ENCODE measurements at places on chromosomes 11 and 22.

DNA sequence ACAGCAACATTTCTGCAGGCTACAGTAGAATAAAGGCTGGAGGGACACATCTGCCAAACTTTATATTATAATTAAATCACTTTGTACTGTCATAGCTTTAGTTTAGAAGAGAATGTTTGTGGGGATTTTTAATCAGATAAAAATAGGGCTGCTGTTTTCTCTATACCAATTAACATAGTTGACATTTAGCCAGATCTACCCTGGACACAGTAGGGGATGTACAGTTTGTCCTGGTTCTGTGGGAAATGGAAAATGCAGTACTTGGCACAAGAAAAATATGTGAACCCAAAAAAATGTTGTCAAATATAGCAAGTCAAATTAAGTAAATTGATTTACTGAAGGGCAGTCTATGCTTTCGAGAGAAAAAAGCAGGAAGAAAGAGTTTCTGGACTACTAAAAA is 20.8 kb upstream of the PICALM start:
- no peak for DNase-seq

- DNase-seq: no peak
These were observed 6.3 kb upstream of the IZUMO1R start for GRCh38 chr11:94297985-94298576.

DNA sequence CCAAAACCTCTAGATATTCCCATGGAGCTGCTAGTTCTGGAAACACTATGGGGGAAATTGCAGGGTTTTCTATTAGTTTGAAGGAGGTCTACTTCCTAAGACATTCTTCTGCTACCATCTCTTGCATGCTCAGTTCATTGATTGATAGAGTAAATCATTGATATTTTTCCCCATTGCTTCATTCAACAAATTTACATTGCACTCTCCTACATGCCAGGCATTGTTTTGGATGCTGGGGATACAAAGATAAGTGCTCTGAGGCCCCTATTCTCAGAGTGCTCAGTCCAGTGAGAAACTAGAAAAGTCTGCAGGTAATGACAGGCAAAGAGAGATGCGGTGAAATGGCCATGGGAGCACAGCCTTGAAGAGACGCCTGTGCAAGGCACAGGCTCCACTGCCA is 313.1 kb downstream of the KIRREL3 start:
- DNase-seq: no peak

GRCh38 chr11:69657911-69658625 is 17.1 kb downstream of the LTO1 start:
- DNase-seq: no peak

GRCh38 chr11:120079750-120080610 is 57.9 kb downstream of the TRIM29 start:
- no peak for DNase-seq

- DNase-seq: no peak
These were observed 729 bp upstream of the ALX4 start for GRCh38 chr11:44310463-44311272.

DNA sequence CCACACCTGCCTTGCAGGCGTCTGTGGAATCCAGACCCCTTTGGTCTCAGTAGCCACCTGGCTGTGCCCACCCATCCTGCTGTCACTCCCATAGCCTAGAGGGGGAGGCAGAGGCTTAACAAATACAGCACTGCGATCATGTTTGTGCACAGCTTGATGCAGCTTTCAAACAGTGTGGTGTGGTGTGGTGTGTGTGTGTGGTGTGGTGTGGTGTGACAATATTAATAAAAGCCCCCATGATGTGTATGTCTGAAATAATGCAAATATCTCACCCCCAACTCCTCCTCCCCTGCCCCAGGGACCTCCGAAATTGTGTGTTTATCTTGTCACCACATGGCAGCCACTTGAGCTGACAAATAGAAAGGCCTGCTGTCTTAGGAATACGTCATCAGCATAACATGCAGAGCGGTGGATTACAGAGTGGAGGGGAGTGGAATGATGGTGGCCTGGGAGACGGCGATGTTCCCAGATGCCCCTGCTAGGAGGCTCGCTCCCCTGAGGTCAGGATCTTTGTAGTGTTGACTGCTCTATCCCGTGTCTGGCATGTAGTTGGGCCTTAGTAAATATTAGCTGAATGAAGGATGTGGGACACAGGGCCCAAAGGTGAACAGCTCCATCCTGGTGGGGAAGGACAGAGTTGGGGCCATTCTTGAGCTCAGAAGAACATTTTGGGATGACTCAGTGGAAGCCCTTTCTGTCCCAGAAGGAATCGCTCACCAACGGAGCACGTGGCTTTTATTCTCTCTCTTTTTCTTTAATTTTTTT is 2.8 kb downstream of the PDXP start:
- no peak for DNase-seq

DNA sequence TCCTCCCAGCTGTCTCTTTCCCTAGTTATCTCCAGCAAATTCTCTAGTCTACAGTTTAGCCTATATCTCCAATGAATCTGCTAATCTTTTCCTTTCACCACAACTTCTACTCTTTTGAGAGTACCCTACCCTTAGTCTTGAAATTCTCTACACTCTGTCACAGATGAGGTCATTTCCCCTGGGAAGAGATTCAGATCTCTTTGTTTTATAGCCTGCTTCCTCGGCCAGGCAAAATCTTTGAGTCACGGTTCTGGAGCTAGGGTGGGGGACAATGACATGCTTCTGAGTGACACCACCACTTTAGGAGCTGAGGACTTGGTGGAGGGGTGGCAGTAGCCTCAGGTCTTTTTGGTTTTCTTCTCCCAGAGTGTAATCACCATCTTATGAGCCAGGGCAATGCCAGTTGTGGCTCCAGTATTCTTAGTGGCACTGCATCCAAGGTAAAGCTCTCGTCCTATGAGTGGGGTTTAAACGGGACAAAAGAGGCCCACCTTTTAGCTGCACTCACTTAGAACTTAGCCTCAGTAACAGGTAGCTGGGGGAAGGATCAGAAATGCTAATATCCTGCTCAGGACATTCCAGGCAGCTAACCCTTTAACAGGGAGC is 98.5 kb upstream of the RRM1 start:
- no peak for DNase-seq

- no peak for DNase-seq
These were observed 282.6 kb downstream of the CADM1 start for GRCh38 chr11:115221461-115222069.

DNA sequence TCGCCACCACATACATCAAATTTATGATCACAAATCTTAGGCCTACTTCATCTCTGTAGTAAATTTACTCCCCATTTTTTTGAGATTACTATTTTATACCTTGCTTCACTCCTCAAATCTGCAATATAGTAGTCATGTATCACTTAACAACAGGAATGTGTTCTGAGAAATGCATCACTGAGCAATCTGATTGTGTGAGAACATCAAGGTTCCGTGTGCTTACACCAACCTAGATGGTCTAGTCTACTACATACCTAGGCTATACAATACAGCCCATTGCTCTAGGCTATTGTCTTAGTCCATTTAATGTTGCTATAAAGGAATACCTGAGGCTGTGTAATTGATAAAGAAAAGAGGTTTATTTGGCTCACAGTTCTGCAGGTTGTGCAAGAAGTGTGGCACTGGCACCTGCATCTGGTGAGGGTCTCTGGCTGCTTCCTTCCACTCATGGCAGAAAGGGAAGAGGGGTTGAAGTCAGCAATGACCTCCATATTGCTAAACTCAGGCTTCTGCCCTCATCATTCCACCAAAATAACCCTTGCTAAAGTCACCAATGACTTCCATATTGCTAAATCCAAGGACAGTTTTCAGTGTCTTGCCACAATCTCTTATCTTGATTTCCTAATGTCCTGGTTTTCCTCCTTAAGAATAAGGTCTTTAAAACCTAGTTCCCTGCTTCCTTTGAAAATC is 140.3 kb downstream of the RBFOX2 start:
- no peak for DNase-seq

- DNase-seq: no peak
These were observed 6.2 kb downstream of the KCNQ1OT1 start for GRCh38 chr11:2693271-2694261.

DNA sequence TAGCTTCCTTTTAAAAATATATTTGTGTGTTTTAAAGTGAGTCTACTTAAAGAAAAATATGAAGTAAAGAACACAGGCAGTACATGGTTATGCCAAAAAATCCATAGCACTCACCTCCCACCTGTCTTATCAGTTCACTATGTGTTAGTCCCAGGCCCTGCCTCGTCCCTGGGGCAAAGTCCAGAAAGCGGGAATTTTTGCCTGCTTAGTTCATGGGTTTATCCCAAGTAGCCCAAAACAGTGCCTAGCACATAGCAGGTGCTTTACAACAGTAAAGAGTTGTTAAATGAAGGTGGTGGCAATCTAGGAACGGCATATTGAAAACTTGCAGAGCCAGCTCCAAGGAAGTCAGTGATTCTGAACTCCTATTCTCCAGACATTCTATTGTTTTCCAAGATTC is 154.0 kb downstream of the MN1 start:
- DNase-seq: no peak

DNA sequence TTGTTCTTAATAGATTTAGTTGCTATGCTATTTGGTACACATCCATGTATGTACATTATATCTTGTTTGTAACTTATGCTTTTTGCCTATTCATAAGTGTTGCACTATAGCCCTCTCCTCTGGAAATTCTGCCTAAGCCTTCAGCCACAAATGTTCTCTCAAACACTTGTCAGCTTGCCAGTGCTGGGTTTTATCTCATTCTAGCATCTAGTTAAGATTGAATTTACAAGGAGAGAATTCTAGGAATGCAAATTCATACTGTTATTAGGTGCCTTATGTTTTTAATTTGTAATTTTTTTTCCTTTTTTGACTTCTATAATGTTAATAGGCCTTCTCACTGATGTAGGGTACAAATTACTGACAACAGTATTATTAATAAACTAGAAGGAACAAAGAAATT is 14.6 kb upstream of the CTSC start:
- DNase-seq: no peak

- DNase-seq: no peak
These were observed 324.2 kb downstream of the MIAT start for GRCh38 chr22:26981541-26981940.

DNA sequence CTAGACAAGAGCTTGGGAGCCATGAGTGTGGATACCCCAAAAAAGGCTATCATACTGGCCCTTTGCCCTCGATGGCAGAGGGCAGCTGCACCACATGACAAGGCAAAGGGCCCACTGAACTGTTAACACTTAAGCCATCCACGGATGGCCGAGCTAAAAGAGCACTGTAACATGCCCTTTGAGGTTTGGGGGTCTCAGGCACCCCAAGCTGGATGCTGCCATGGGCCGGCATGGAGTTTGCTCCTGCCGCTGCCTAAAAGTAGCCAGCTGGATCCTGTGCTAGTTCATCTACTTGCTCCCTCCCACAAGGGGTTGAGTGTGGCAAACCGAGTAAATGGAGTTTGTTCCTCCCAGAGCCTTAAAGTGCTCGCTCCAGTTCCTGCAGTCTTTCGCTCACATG is 383.2 kb upstream of the LRRC4C start:
- no peak for DNase-seq

DNA sequence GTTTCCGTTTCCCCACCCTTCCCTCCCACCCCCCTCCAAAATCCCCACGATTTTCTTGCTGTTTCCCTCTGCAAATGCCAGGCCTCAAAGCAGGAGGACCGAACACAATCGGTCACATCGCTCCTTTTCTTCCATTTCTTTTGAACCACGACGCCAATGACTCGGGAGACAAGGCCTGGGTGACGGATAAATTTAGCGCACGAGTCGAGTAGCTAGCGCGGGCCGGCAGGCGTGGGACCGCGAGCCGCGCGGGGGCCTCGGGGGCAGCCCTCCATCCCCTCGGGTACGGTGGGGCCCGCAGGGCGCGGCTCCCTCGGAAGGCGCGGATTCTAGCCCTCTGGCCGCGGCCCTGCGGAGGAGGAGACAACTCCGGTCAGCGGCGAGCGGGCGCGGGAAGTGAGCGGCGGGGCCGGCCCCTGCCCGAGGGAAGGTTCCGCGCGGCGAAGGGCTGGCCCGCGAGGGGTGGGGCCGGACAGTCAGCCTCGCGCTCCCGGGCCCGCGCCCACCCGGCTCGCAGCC is 414 bp downstream of the JOSD1 start:
- no peak for DNase-seq

GRCh38 chr11:102637731-102638130 is 12.6 kb upstream of the MMP20 start:
- DNase-seq: no peak

GRCh38 chr22:20810645-20811044 is 36.7 kb downstream of the SERPIND1 start:
- no peak for DNase-seq

- no peak for DNase-seq
These were observed 42.9 kb downstream of the QSER1 start for GRCh38 chr11:32935462-32936029.

- peak; percentile 37 for DNase-seq
These were observed 92.2 kb downstream of the BUD13 start for GRCh38 chr11:116680349-116681125.

- peak; percentile 83 for DNase-seq
These were observed at the start of gene RTCB for GRCh38 chr22:32411829-32412592. Gene RTCB (minus strand): TSS chr22:32412247. CDS start chr22:32412156, 91 bp downstream.

GRCh38 chr11:131274233-131274632 is 96.2 kb upstream of the NTM start:
- DNase-seq: no peak

- DNase-seq: no peak
These were observed 30.7 kb upstream of the CLDN5 start for GRCh38 chr22:19554834-19555404.

DNA sequence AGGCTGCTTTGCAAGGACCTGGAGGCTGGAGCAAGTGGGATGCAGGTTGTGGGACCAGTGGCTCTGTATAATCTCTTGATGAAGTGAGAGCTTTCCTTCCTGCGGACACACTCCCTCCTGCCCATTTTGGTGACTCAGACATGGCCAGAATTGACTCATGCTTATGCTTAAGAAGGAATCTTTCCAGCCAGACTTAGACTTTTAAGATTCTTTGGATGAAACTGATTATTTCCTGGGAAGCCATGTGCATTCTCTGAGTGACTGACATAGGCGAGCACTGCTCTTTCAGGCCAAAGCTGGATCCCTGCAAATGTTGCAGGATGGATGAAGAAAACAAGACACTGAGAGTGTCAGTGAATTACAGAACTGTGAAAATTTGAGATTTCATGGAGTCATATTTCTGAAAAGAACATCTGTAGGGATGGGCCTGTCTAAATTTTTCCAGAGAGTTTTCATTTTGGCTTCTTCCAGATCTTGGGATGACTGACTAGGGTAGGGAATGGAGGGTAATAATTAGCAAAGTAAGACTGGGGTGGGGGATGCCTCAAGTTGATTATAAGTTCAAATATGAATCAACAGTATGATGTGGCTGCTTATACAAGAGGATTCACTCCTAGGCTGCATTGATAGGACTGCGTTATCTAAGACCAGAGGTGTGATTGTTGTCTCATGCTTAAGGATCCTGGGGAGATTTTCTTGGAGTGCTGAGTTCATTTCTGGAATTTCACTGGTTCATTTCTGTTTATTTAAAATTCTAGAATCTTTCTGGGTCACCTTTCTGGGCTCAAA is 195.8 kb downstream of the HIPK3 start:
- DNase-seq: no peak

GRCh38 chr11:47105541-47105940 is 71.1 kb downstream of the ARFGAP2 start:
- no peak for DNase-seq

- DNase-seq: no peak
These were observed 620.5 kb downstream of the ETS1 start for GRCh38 chr11:127966821-127967220.
